ENCODE measurements at places on chromosomes 3 and 15. TPM values are rescaled to one million over a fixed set of nuclear protein-coding genes. Genes with fewer than 3 reads are reported as not detected.

DNA sequence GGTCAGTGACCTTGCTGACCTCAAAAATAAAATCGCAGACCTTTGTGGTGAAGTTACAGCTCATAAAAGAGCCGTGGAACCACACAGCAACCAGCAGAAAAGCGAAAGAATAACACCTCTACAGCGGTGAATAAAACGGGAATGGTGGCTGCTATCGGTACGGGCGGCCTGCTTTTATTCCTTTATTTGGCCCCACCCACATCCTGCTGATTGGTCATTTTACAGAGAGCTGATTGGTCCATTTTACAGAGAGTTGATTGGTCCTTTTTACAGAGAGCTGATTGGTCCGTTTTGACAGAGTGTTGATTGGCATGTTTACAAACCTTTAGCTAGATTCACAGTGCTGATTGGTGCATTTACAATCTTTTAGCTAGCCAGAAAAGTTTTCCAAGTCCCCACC, 80.7 kb upstream of the ATP10A start:
- H3K36me3 ChIP-seq = no peaks in the 10 kb centered on the region
- no peaks in the 10 kb centered on the region for H3K4me1 ChIP-seq
- no peaks in the 10 kb centered on the region for H3K27me3 ChIP-seq
- no peak overlapping the region for H3K4me3 ChIP-seq

GRCh38 chr3:194691481-194692283, 6.0 kb downstream of the FAM43A start:
- H3K27me3 ChIP-seq = peaks cover 44% of the 10 kb centered on the region
- peaks cover 37% of the 10 kb centered on the region for H3K4me1 ChIP-seq
- no peak for DNase-seq
- no peak overlapping the region for H3K27ac ChIP-seq
- peaks cover 2% of the 10 kb centered on the region for H3K36me3 ChIP-seq
- H3K4me3 ChIP-seq = no peak overlapping the region

Gene SLC6A11
- total RNA-seq = not detected

Gene MAGI1
- total RNA-seq = 0.67 TPM

- DNase-seq = no peak
- H3K36me3 ChIP-seq = no peaks in the 10 kb centered on the region
- H3K4me1 ChIP-seq = no peaks in the 10 kb centered on the region
- H3K27me3 ChIP-seq = no peaks in the 10 kb centered on the region
- H3K27ac ChIP-seq = no peak overlapping the region
These were observed 10.5 kb upstream of the PDZRN3 start for GRCh38 chr3:73635254-73635653.

- H3K4me3 ChIP-seq = no peak overlapping the region
- no peak overlapping the region for H3K27ac ChIP-seq
- DNase-seq = no peak
- no peaks in the 10 kb centered on the region for H3K4me1 ChIP-seq
These were observed 18.3 kb downstream of the TMED3 start for GRCh38 chr15:79329171-79329611.

Gene TLR9
- total RNA-seq = 1.2 TPM

GRCh38 chr3:14422016-14422963, 19.9 kb downstream of the SLC6A6 start:
- peak overlapping the region; percentile 97 for H3K27ac ChIP-seq
- no peak for DNase-seq
- H3K4me1 ChIP-seq = peaks cover 56% of the 10 kb centered on the region
- H3K27me3 ChIP-seq = no peaks in the 10 kb centered on the region
- no peaks in the 10 kb centered on the region for H3K36me3 ChIP-seq
- H3K4me3 ChIP-seq = no peak overlapping the region

DNA sequence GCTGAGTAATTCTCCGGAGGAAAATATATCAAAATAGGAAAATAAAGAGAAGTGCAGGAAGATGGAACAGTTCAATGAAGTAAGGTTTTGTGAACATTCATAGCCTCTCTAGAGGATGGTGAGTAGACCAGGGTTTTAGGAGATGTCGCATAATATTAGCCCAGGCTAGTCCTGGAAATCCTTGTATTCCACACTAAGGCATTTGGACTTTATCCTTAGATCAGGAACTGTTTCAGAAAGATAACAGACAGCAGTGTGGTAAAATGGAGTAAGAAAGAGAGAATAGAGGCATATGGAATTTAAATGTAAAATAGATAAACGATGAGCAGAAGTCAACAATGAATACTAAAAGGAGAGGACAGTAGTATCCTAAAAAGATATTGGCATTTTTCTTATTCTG, 12.1 kb downstream of the COPB2 start:
- no peaks in the 10 kb centered on the region for H3K27me3 ChIP-seq
- peaks cover 12% of the 10 kb centered on the region for H3K36me3 ChIP-seq

- peaks cover 29% of the 10 kb centered on the region for H3K4me1 ChIP-seq
- DNase-seq = no peak
- H3K36me3 ChIP-seq = peaks cover 18% of the 10 kb centered on the region
- H3K27ac ChIP-seq = no peak overlapping the region
These were observed 13.3 kb upstream of the HHLA2 start for GRCh38 chr3:108283006-108283405.

DNA sequence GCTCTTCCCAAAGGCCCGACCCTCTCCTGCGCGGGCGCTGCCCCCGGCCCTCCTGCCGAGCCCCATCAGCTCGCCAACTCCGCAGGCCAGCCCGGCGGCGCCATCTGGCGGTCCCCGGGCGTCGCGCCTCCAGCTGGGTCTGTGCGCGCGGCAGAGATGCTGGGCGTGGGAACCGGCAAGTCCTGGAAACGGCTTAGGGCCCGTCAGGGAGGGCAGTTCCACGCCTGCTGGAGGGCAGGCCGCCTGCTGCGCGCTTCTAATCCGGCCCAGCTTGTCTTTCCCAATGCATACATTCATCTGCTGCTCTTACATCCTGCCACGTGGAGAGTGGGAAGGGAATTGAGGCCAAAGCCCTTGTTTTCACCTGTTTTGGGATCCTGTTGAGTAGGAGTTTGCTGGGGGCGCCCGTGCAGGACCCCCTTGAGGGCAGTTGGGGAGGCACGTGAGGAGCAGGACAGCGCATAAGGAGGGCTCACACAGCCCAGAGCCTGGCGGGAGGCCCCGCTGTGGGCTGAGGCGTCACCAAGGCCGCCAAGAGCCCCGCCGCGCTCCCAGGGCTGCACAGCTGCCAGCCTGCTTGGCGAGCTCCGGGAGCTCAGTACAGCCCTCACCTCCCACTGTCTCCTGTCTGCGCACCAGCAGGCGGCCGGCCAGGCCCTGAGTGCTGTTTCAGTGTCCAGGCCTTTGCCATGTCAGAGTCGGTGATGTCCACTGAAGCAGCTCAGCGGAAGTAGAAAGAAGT, 165.6 kb downstream of the NSMCE3 start:
- H3K36me3 ChIP-seq = no peaks in the 10 kb centered on the region
- H3K27me3 ChIP-seq = no peaks in the 10 kb centered on the region
- H3K27ac ChIP-seq = no peak overlapping the region
- peak; percentile 62 for DNase-seq

Gene LDHAL6B
- total RNA-seq = not detected

Gene PIERCE2
- total RNA-seq = 0.69 TPM

Gene SLC28A2
- not detected for total RNA-seq

DNA sequence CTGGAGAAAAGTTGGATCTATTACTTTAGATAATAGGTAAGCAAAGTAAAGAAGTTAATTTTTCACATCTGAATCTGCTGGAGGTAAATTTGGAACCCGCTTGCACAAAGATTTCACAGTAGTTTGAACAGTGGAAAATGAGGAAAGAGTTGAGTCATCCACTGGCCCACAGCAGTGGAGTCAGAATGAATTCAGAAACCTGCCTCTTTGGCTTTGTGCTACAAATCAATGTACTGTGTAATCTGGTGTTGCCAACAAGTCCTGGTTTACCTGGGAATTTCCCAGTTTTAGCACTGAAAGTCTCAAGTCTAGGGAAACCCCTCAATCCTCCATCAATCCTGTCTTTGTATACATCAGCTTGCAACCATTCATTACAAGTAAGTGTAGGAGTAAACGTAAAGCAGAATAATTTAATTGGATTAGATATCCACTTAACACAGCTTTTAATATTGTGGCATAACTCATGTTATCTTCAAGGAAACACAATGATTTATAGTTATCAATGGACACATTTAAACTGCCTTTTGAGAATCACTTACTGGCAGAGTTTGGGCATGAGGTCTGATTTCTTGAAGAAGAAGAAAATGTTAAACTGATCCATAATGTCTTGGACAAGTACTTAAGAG, 100.6 kb downstream of the DCLK3 start:
- no peaks in the 10 kb centered on the region for H3K36me3 ChIP-seq
- no peaks in the 10 kb centered on the region for H3K4me1 ChIP-seq
- H3K27ac ChIP-seq = no peak overlapping the region

DNA sequence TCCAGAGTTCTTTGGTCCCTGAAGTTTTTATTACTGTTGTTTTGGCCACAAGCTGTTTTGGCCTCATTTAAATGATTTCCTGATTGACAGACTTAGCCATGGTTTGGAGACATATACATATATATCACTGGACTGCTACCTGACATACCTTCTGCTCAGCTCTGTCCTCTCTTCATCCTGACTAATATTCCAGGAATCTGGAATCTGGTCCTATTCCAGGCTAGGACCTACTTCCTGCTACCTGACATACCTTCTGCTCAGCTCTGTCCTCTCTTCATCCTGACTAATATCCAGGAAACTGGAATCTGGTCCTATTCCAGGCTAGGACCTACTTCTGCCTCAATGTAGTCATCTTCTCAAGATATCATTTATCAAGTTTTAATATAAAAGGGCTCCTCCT, 724.4 kb upstream of the ROBO1 start:
- no peaks in the 10 kb centered on the region for H3K27me3 ChIP-seq
- no peak overlapping the region for H3K27ac ChIP-seq
- H3K4me3 ChIP-seq = no peak overlapping the region

DNA sequence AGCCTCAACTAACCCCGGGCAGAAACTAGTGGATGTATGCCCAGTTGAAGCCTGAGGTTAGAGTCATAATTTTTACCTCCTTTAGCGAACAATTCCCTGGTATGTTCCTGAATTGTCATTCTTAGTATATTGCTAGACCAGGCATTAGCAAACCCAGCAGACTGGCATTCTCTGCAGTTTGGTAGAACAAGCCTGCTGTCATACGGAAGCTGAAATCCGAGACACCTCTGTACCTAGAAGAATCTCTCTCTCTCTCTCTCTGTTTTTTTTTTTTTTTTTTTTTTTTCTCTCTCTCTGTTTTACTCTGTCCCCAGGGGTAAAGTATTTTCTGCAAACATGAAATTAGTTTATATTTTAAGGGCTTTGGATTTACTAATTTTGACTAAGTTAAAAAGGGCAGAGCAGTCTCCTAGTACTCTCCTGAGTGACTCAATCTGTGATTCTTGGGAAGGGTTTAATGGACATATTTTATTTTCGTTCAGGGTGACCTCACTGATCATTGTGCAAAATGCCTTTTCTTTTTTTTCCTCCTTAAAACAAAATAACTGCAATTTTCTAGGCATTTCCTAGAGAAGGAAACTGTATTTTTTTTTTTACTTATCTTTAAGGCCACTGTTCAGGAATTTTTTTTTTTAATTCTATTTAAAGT, 133.6 kb upstream of the ICE2 start:
- no peaks in the 10 kb centered on the region for H3K36me3 ChIP-seq
- H3K4me3 ChIP-seq = no peak overlapping the region
- H3K27me3 ChIP-seq = peaks cover 33% of the 10 kb centered on the region
- peaks cover 15% of the 10 kb centered on the region for H3K4me1 ChIP-seq
- no peak for DNase-seq
- H3K27ac ChIP-seq = no peak overlapping the region

Gene EIF4G1
- 274 TPM for total RNA-seq

DNA sequence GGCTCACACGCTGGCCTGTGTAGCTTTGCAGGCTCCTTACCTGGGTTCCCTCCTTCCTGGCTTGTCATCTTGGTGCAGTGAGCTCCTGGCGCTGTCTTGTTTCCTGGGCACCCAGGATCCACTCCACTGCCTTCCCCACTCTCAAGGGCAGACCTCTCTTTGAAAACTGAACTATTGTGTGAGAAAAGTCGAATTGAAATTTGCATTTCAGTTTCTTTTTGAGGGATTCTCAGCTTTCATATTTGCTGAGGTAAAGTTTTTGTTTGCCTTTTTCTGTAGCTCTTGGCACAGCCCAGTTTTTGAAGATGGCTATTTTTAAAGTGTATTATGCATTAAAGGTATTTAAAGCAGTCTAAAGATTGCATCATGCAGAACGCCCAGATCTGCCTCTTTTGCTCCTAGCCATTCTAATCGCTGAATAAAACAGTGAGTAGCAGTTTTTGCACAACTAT, 70.1 kb downstream of the CCK start:
- no peak overlapping the region for H3K27ac ChIP-seq
- H3K27me3 ChIP-seq = no peaks in the 10 kb centered on the region
- H3K36me3 ChIP-seq = no peaks in the 10 kb centered on the region
- DNase-seq = no peak

DNA sequence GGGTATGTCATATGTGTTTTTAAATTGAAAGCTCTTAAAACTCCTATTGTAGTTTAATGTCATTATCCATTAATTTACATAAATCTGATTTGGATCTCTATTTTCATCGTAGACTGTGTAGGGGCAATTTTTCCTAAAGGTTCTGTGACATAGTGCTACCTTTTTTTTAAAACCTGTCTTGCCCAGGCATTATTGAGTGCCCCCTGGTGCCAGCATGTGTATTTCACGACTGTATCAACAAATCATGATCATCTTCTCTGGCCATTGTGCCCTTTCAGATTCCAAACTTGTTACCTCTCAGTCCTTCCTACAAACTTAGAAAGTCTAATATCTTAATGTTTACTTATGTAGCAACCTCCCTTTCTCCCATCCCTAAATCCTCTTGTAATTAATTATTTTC, 97.2 kb upstream of the FLNB start:
- H3K27me3 ChIP-seq = no peaks in the 10 kb centered on the region
- no peak overlapping the region for H3K27ac ChIP-seq
- peak; percentile 11 for DNase-seq
- H3K4me3 ChIP-seq = no peak overlapping the region

DNA sequence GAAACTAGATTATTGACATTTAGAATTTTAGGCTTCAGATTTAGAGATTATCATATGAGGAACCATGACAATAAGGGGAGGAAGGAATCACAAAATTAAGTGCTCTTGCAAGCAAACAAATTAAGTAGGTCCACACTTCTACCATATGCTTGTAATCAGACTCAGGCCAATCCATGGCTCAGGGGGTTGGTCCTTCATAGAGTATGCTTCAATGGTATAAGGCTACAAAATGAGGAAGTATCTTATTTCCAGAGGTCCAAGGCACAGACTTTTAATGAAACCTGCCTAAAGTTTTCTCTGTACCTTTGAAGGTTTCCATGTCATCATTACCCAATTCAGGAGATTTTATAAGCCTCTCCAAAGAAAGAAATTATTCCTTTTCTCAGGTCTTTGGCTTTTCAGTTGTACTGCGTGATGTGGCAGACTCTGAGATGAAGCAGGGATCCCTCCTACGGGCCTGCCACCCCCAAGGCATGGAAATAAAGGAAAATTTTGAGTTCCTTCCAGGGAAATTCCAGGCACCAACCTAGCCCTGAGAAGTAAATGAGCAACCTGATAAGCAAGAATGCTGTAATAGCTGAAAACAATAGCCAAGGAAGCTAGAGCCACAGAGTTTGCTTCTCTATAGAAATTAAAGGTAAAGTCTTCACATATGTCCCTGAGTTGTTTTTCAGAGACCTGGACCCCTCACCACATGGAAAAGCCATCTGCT, 36.3 kb downstream of the SERPINI2 start:
- no peaks in the 10 kb centered on the region for H3K4me1 ChIP-seq
- no peak for DNase-seq
- no peak overlapping the region for H3K27ac ChIP-seq
- no peaks in the 10 kb centered on the region for H3K36me3 ChIP-seq
